ENCODE measurements at places on chromosomes 16 and 17.

DNA sequence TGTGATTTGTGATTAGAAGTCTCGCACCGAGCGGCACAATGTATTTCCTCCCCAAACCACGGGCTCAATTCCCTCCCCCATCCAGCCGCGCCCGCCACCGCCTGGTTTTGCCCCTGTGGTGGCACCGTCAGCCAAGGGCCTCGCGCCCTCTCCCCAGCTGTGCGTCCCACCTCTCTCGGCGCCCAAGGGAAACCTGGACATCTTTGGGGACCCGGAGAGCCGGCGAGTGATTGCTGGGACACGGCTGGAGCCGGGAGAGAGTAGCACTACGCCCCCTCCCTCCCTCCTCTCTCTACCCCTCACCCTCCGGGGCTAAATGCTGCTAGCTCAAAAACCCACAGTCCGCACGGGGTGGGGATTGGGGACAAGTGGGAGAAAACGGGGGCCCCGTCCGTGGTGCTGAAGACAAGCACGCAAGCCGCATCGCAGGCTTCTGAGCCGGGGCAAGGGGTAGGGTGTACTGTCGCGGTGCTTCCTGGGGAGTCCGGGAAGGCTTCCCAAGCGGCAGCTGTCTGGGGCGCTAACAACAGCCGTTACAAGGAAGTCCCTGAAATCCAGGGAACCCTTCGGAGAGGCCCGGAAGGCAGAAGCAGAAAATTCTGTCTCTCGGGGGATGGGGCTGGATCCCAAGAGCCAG, 1.4 kb downstream of the CBLN1 start:
- no peak for DNase-seq

DNA sequence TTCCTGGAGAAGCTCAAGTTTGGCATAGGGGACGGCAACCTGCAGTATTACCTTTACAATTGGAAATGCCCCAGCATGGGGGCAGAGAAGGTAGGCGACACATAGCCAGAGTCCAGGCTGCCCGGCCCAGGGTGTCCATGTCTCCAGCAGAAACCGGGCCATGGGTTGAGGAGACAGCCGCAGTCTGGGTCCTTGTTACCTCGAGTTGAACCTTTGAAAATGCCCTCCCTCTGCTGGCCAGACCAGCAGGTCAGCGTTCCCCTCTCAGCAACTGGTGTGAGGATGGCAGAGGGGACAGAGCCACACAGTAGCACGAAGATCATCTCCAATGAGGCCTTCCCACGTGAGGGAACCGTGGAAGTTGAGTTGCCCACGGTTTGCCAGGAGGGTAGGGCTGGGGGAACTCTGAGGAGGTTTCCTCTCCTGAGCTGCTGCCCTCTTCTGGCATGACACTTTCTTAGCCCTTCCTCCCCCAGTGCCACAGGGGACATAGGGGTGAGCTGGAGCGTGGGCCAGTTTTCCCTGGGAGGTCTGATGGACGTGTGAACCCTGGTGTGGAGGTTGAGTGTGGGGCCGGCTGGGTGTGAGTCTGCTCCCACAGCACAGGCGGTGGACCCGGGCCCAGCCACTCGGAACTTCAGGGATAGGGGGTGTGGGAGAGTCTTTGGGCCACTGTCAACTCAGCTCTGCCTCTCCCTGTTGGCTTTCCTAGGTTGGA, 27.2 kb downstream of the PLCD3 start:
- DNase-seq: no peak

DNA sequence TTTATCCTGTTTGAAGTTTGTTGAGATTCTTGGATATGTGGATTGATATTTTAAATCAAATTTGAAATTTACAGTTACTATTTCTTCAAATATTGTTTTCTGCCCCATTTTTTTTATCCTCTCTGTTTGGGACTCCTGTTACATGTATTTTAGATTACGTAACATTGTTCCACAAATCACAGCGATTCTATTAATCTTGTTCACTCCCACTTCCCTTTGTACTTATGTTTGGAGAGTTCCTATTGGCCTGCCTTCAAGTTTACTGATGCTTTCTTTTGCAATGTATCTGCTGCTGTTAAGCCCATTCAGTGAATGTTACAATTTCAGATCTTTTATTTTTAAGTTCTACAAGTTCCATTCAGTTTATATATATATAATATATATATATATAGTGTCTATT, 288.3 kb upstream of the TNRC6C start:
- DNase-seq: no peak

DNA sequence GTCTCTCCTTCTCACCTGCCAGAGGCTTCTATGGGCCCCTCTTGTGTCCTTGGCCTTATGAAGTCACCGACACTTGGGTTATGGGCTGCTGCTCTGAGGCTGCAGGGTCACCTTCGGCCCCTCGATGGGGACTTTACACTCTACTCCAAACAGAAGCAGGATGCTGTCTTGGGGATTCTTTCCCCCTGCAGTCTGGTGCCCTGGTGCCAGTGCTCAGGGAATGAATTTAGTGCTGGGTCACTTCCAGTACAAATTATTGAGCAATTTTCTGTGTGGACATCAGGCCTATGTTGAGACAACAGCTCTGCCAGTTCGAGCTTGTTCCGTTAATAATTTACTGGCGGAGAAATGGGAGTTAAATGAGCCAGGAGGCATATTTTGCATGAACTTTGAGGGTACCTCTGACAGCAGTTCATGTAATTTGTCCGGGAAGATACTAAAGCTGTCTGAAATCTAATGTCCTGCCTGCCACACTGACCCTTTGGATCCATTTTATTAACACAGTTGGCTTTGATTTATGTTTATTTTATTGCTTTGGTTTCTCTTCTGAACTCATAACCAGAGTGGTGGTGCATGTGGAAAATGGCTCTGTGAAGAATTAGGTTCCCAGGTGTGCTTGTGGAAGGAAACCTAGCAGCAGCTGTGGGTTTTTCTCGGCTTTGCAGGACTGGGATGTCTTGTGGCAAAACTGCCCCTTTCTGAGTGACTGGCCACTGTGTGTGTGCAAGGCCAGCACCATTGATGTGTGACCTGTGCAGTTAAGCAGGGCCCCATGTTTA, 34.1 kb upstream of the DHX8 start:
- peak; percentile 51 for DNase-seq

- DNase-seq: peak; percentile 75
These were observed 11.2 kb downstream of the PIEZO1 start for GRCh38 chr16:88773812-88774291.

GRCh38 chr17:42678951-42679491, 2.2 kb upstream of the PLEKHH3 start:
- DNase-seq: peak; percentile 64

DNA sequence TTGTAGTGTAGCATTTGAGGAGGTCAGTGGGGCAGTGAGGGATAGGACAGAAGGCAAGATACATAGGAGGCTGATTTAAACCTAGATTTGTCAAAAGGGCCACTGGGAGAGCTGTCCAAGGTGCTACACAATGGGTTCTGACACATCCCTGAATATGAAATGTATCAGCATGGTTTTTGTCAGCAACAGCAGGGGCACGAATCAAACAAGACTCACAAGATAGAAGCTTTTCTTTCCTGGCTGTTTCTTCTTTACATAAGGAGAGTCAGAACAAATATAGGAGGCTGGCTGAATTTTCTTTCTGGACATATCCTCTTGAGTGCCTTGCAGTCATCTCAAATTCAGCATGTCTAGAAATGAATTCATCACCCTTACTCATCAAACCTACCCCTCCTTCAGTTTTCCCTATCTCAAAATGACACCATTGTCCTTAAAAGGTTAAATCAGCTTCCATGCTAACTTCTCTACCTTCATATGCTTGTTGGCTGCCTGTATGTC, 130.5 kb downstream of the NPIPB5 start:
- DNase-seq: peak; percentile 42

DNA sequence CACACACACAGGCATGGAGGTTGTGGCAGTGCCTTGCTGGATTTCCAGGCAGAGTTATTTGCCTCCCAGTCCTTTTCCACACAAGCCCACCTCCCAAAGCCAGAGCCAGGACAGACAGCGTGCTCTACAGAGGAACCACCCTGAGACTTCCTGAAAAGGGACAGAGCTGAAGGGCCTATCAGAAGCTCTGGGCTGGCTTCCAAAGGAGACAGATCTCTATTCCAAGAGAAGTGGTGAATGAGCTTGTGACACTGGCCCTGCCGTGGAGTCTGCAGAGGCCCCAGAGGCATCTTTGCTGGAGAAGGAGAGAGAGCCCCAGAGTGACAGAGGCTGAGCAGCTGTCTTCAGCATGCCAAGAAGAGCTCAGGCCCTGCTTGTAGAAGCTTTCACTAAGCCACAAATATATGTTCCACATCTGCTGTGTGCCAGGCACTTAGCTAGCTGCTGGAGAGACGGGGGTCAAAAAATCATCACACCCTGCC, 8.3 kb upstream of the LPCAT2 start:
- peak; percentile 70 for DNase-seq

GRCh38 chr17:8732406-8733085, 12.1 kb downstream of the CCDC42 start:
- DNase-seq: peak; percentile 17

DNA sequence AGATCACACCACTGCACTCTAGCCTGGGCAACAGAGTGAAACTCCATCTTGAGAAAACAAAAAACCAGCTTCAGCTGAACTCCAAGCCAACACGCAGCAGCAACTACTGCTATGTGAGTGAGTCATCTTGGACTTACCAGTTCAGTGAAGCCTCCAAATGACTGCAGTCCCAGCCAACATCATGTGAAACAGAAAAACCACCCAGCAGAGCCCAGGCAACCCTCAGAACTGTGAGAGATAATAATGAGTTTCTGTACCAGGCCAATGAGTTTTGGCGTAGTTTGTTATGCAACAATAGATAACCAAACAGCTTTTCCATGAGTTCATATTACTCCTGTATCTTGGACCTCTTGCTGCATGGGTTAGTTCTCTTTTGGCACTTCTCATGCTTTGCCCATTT, 23.3 kb downstream of the PHF12 start:
- no peak for DNase-seq

DNA sequence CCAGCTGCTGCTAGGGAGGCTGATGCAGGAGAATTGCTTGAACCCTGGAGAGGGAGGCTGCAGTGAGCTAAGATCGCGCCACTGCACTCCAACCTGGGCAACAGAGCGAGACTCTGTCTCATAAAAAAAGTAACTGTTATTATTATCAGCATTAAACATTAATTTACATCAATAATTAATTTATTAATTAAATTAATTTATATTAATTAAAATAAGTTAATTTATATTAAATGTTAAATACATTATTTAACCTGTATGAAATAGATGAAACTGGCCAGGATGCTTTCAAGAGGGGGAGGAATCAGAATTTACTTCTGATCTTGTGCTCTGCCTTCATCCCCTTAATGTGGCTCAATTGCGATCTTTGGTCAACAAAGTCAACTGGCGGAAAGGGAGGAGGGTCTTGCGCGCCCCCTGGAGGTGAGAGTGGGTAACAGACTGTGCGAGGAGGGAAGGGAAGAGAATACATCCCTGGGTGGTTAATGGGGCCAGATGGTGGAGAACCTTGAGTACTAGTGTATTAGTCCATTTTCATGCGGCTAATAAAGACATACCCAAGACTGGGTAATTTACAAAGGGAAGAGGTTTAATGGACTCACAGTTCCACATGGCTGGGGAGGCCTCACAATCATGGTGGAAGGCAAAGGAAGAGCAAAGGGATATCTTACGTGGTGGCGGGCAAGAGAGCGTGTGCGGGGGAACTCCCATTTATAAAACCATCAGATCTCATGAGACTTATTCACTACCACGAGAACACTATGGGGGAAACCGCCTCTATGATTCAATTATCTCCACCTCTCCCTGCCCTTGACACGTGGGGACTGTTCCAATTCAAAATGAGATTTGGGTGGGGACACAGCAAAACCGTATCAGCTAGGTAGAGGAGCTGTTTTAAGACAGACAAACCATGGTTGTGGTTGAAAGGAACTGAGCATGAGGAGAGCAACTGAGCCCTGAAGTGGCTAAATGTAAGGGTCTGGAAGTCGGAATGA, 15.7 kb upstream of the CPPED1 start:
- peak; percentile 69 for DNase-seq

- DNase-seq: no peak
These were observed 122.3 kb downstream of the CDK5R1 start for GRCh38 chr17:32609085-32609484.

DNA sequence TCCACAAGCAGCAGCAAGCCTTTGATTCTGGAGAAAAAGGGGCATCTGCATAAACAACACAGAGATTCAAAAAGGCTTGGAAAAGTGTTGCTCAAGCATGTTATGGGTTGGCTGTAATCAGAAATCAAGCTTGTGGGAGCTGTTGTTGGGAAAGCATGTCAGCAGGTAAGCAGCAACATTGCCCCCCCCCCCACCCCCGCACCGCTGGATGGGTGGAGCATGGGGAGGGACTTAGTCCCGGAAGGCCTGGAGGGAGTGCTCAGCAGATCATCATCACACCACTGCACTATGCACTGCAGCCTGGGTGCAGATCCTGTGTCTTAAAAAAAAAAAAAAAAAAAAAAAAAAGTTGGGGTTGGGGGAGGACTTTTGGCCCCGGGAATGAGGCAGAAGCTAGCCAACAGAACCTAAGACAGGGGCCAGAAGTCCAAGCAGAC, 16.8 kb upstream of the AKAP1 start:
- DNase-seq: no peak

DNA sequence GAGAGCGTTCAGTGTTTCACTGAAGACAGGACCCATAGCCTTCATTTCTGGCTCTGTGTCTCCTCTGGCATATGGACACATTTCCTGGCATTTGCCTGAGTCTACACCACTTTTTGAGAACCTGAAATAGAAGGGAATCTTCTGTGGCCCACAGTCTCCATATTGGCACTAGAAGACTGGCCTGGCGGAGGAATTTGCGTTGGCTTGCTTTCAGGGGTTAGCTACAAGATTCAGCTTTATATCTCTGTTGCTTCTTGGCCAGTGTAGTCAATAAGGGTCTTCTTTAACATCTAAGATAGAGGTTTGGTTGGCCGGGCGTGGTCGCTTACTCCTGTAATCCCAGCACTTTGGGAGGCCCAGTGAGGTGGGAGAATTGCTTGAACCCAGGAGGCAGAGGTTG, 12.8 kb upstream of the CLEC18C start:
- DNase-seq: no peak

DNA sequence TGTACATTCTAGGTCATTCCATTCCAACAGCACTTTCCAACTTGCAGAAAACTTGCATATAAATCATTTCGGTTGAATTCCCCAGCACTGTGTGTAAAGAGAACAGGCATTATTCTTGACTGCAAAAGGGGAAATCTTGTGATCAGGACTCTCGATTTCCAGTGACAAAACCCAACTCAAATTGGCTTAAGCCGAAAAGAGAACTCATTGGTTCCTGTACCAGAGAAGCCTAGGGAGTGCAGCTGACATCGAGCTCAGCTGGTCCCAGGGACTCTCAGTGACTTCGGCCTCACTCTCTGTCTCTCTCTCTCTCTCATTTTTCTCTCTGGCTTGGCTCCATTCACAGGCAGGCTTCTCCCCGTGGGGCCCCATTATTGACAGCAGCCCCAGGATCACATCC, 30.7 kb downstream of the CD300LF start:
- DNase-seq: no peak
